ENCODE measurements at places on chromosomes 7 and 10. TPM values are rescaled to one million over a fixed set of nuclear protein-coding genes. Genes with fewer than 3 reads are reported as not detected.

SLC18A2 gene
- not detected for total RNA-seq

NSMCE4A gene
- total RNA-seq, result 75.6 TPM

JAZF1 gene
- total RNA-seq, result 7.5 TPM

PNLIP gene
- not detected for total RNA-seq

DRGX gene
- total RNA-seq, result not detected

GPC2 gene
- total RNA-seq, result 0.89 TPM

SAMD9L gene
- total RNA-seq, result 40.4 TPM

GJD4 gene
- not detected for total RNA-seq

SPAM1 gene
- not detected for total RNA-seq

MMRN2 gene
- total RNA-seq, result 199 TPM

INMT gene
- 0.27 TPM for total RNA-seq

PRKCQ gene
- 0.07 TPM for total RNA-seq

SLC26A4 gene
- total RNA-seq, result 1.3 TPM

GPR15LG gene
- total RNA-seq, result not detected

AGAP5 gene
- 0.74 TPM for total RNA-seq

TAS2R4 gene
- total RNA-seq, result not detected

SOSTDC1 gene
- total RNA-seq, result not detected

MARCHF5 gene
- 12.8 TPM for total RNA-seq

MYPN gene
- total RNA-seq, result 0.79 TPM

KNDC1 gene
- total RNA-seq, result 0.13 TPM

STAM gene
- total RNA-seq, result 17.7 TPM

AKR1C2 gene
- 0.89 TPM for total RNA-seq

CISD1 gene
- total RNA-seq, result 39.9 TPM

ZNF316 gene
- total RNA-seq, result 9.4 TPM

All from mammary microvascular endothelial cell (primary cell).